ENCODE measurements at places on chromosomes 4 and X.

DNA sequence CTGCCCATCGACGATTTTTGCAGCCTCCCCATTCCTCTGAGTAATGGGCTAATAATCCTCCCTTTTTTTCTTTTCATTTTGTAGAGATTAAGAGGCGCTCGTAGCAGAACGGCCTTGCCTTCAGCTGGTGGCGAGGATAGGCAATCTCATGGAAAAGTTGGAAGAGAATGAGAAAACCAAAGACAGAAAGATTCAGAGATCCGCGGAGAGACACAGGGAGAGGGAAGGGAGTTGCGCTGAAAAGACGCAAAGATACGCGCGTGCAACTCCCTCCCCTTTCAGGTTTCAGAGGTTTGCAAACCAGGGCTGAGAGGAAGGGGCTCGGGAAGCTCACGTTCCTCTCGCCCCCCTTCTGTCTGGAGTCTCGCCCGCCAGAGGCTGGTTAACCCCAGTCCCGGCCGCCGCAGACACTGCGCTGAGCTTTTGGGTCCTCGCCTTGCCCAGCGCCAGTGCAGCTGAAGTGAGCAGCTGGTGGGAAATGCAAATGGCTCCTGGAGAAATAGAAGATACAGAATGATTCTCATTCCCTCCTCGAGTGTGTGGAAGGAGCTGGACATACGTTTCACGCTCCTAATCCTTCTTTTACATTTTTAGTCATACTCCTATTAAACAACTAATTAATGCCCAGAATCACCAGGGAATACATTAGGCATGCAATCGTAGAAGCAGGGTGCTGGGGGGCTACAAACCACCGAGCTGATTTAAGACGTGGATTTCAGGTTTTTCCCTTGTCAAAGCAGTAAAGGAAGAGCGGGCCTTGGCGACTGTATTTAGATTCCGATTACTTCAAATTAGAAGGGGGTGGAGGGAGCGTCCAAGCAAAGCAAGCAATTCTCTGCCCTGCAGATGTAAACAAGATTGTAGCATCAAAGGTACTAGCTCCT, 16.6 kb upstream of the PITX2 start:
- DNase-seq: no peak
- H3K4me3 ChIP-seq: no peak overlapping the region
- H3K27ac ChIP-seq: no peak overlapping the region

GRCh38 chr4:38105475-38106220, 145.4 kb downstream of the PTTG2 start:
- H3K4me3 ChIP-seq: no peak overlapping the region
- H3K4me1 ChIP-seq: no peaks in the 10 kb centered on the region
- H3K27ac ChIP-seq: no peak overlapping the region
- H3K36me3 ChIP-seq: no peaks in the 10 kb centered on the region
- H3K27me3 ChIP-seq: no peaks in the 10 kb centered on the region
- DNase-seq: no peak

- H3K27me3 ChIP-seq: no peaks in the 10 kb centered on the region
- no peak overlapping the region for H3K27ac ChIP-seq
- DNase-seq: no peak
- H3K4me1 ChIP-seq: no peaks in the 10 kb centered on the region
- H3K36me3 ChIP-seq: no peaks in the 10 kb centered on the region
- H3K4me3 ChIP-seq: no peak overlapping the region
These were observed 96.8 kb upstream of the GRIA3 start for GRCh38 chrX:123087326-123087725.

- H3K4me1 ChIP-seq: no peaks in the 10 kb centered on the region
- no peak overlapping the region for H3K4me3 ChIP-seq
- no peaks in the 10 kb centered on the region for H3K27me3 ChIP-seq
- no peaks in the 10 kb centered on the region for H3K36me3 ChIP-seq
These were observed 667.1 kb upstream of the BOD1L1 start for GRCh38 chr4:14294611-14295010.

- H3K4me3 ChIP-seq: no peak overlapping the region
- peaks cover 3% of the 10 kb centered on the region for H3K4me1 ChIP-seq
These were observed 6.0 kb downstream of the GRPEL1 start for GRCh38 chr4:7061815-7062214.

- H3K27me3 ChIP-seq: no peaks in the 10 kb centered on the region
- peak; percentile 70 for DNase-seq
- no peak overlapping the region for H3K4me3 ChIP-seq
- no peak overlapping the region for H3K27ac ChIP-seq
- H3K4me1 ChIP-seq: peaks cover 5% of the 10 kb centered on the region
These were observed 63.8 kb upstream of the SLC4A4 start for GRCh38 chr4:71275004-71275403.

DNA sequence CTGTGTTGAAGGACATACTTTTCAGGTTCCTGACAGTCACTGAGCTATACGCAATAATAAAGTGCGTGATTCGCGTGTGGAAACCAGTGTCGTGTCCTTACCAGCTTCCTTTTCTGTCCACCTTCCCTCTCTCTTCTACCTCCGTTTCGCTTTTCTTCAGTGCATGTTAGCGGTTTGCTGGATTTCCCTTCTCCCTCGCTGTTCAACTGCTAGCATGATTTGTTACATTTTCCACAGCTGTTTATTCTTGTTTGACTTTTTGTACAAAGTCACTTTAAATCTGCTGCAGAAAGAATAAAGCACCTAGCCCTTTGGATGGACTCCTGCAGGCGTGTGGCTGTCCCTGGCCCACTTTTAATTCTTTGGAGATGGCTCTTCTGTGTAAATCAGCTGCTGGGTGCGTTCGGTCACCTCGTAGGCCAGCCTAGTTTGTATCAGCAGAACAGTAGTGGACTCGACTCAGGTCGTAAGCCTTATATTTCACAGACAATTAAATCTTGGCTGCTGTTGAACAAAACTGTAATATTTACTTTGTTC, 8.9 kb upstream of the HAND2 start:
- DNase-seq: no peak
- H3K4me3 ChIP-seq: peak overlapping the region; percentile 51

GRCh38 chrX:16687514-16687913, 25.0 kb downstream of the CTPS2 start:
- no peaks in the 10 kb centered on the region for H3K4me1 ChIP-seq
- H3K4me3 ChIP-seq: no peak overlapping the region
- no peak overlapping the region for H3K27ac ChIP-seq
- no peaks in the 10 kb centered on the region for H3K36me3 ChIP-seq
- DNase-seq: no peak

DNA sequence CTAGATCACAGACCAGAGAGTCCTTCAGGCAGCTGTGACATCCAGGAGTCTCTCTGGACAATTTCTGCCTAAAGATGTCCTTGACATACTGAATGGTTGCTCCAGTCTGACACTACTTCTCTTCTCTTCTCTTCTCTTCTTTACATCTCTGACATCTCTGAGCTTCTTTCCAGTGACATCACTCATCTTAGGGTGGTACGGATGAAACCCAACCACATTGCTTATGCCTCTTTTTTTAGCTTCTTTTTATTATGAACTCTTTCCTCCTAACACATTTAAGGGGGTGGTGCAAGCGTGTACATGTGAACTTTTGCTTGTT, 39.4 kb upstream of the IRF2 start:
- H3K4me3 ChIP-seq: no peak overlapping the region
- DNase-seq: no peak
- no peak overlapping the region for H3K27ac ChIP-seq
- H3K36me3 ChIP-seq: no peaks in the 10 kb centered on the region

DNA sequence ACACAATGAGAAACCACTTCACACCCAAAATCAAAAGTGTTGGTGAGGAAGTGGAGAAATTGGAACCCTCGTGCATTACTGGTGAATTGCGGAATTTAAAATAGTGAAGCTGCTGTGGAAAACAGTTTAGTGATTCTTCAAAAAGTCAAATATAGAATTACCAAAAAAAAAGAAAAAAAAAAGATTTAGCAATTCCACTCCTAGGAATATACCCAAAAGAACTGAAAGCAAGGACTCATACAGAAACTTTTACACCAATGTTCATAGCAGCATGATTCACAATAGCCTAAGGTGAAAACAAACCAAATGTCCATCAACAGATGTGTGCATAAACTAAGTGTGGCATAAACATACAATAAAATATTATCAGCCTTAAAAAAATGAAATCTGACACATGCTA, 364.3 kb upstream of the FAM241A start:
- no peaks in the 10 kb centered on the region for H3K27me3 ChIP-seq
- peaks cover 3% of the 10 kb centered on the region for H3K4me1 ChIP-seq

- DNase-seq: no peak
- H3K4me3 ChIP-seq: no peak overlapping the region
- H3K36me3 ChIP-seq: no peaks in the 10 kb centered on the region
- no peak overlapping the region for H3K27ac ChIP-seq
These were observed 191.8 kb downstream of the PDGFC start for GRCh38 chr4:156779774-156780173.

DNA sequence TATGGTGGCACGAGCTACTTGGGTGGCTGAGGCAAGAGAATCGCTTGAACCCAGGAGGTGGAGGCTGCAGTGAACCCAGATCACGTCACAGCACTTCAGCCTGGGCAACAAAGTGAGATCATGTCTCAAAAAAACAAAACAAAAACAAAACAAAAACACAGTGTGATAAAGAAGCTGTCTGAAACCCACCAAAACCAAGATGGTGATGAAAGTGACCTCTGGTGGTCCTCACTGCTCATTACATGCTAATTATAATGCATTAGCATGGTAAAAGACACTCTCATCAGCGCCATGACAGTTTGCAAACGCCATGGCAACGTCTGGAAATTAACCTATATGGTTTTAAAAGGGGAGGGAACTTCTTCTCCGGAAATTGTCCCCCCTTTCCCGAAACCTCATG, 29.4 kb upstream of the OPHN1 start:
- DNase-seq: peak; percentile 72
- no peaks in the 10 kb centered on the region for H3K27me3 ChIP-seq
- H3K36me3 ChIP-seq: no peaks in the 10 kb centered on the region
- H3K4me1 ChIP-seq: no peaks in the 10 kb centered on the region

GRCh38 chrX:66221856-66222255, 57.8 kb downstream of the HEPH start:
- H3K4me1 ChIP-seq: no peaks in the 10 kb centered on the region
- H3K27me3 ChIP-seq: no peaks in the 10 kb centered on the region
- H3K36me3 ChIP-seq: no peaks in the 10 kb centered on the region
- no peak for DNase-seq

DNA sequence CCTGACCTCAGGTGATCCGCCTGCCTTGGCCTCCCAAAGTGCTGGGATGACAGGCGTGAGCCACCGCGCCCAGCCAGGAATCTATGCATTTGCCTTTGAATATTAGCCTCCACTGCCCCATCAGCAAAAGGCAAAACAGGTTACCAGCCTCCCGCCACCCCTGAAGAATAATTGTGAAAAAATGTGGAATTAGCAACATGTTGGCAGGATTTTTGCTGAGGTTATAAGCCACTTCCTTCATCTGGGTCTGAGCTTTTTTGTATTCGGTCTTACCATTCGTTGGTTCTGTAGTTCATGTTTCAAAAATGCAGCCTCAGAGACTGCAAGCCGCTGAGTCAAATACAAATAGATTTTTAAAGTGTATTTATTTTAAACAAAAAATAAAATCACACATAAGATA, 44.2 kb upstream of the SHOX start:
- no peaks in the 10 kb centered on the region for H3K36me3 ChIP-seq
- H3K4me3 ChIP-seq: no peak overlapping the region
- H3K4me1 ChIP-seq: no peaks in the 10 kb centered on the region

GRCh38 chr4:81460191-81460701, 11.5 kb downstream of the RASGEF1B start:
- H3K27me3 ChIP-seq: no peaks in the 10 kb centered on the region
- peaks cover under 1% of the 10 kb centered on the region for H3K4me1 ChIP-seq
- H3K27ac ChIP-seq: no peak overlapping the region
- H3K4me3 ChIP-seq: no peak overlapping the region
- no peak for DNase-seq

GRCh38 chr4:38618505-38618904, 45.5 kb upstream of the KLF3 start:
- no peak overlapping the region for H3K4me3 ChIP-seq
- no peak for DNase-seq
- H3K27me3 ChIP-seq: no peaks in the 10 kb centered on the region
- no peak overlapping the region for H3K27ac ChIP-seq
- no peaks in the 10 kb centered on the region for H3K36me3 ChIP-seq
- peaks cover 19% of the 10 kb centered on the region for H3K4me1 ChIP-seq

Data from A673 (cell line).